ENCODE measurements at places on chromosomes 5 and 9.

- peak; percentile 63 for DNase-seq
Measured at GRCh38 chr5:108345541-108346171, 36.2 kb downstream of the FBXL17 start.

DNA sequence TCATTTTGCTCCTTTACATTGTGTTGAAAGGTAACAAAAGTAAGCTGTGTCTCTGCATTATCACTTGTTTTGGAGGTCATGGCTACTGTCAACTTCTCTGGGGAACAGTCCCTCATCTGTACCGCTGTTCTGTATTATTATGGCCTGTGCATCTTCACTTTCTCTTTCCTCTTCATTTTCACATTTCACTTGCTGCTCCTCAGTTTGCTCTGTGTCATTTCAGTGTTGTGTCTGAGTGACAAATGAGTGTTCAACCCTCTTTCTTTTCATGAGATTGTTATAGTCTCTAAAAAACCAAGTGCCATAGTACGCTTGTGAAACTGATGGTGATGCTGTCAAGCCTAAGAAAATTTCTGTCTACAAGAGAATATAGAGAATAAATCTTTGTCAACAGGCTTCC, 122.0 kb upstream of the FER start:
- DNase-seq = no peak

DNA sequence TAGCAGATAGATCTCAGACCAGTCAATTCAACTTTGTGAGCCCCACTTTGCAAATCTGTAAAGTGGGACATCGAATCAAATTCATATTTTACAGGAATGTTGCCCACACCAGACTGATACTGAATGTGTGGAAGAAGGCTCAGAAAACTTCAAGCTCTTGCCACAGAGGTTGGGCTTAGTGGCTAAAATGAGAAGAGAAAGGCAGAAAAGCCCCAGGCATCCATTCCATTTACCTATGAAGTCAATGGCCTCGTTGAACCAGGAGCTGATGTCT, 1.7 kb downstream of the DUSP1 start:
- no peak for DNase-seq

- DNase-seq = no peak
Measured at GRCh38 chr5:163460562-163461171, at the start of gene HMMR. HMMR (plus strand) TSS chr5:163460632; CDS start chr5:163460693, 61 bp downstream.

- DNase-seq = no peak
Measured at GRCh38 chr9:2338777-2339365, 282.7 kb upstream of the VLDLR start.

GRCh38 chr9:92429836-92430235, 5.6 kb upstream of the OMD start:
- no peak for DNase-seq

DNA sequence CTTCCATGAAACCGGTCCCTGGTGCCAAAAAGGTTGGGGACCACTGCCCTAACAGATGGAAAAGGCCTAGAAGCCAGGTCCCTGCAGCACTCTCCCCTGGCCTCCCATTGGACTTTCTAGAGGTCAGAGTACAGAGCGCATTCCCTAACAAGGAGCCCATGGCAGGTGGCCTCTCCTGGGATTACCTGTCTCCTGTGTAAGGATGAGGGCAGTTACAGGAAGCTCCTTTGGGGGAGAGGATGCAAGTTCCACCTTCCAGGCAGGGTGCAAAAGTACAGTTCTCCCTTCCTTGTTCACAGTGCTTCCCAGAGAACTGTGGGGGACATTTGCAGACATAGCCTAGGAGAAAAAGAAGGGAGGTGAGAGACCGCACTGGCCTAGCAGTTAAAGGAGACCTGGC, 62.4 kb downstream of the SLC36A1 start:
- DNase-seq = no peak

- no peak for DNase-seq
Measured at GRCh38 chr5:8192840-8193239, 323.9 kb downstream of the MTRR start.

GRCh38 chr9:126704157-126704891, 90.6 kb downstream of the LMX1B start:
- DNase-seq = no peak

- DNase-seq = no peak
Measured at GRCh38 chr9:101018467-101018866, 10.1 kb upstream of the PLPPR1 start.

DNA sequence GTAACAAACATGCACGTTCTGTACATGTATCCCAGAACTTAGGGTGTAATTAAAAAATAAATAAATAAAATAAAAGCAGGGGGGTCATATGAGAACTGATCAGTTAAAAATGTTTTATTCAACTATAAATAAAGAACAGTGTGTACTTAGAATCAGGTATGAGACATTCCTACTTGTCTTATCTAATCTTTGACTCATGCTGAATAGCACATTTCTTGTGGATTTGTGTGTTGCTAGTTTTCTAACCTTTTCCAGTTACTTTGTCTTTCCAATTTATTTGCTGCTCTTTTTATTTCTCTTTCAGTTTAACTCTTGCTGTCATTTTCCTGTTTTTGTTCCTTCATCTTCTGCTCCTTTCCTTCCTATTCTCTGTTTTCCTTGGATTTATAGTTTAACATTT, 1917.1 kb upstream of the CDH6 start:
- DNase-seq = no peak

GRCh38 chr9:136723362-136723976, 11.1 kb downstream of the DIPK1B start:
- DNase-seq = no peak

- DNase-seq = no peak
Measured at GRCh38 chr9:70683841-70684240, 269.4 kb upstream of the KLF9 start.

DNA sequence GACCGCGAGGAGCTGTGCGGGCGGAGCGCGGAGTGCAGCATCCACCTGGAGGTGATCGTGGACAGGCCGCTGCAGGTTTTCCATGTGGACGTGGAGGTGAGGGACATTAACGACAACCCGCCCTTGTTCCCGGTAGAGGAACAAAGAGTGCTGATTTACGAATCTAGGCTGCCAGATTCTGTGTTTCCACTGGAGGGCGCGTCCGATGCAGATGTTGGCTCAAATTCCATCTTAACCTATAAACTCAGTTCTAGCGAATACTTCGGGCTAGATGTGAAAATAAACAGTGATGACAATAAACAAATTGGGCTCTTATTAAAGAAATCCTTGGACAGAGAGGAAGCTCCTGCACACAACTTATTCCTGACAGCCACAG, 590 bp downstream of the PCDHA6 start:
- DNase-seq = no peak

GRCh38 chr5:37742111-37742510, 97.7 kb downstream of the GDNF start:
- DNase-seq = no peak

DNA sequence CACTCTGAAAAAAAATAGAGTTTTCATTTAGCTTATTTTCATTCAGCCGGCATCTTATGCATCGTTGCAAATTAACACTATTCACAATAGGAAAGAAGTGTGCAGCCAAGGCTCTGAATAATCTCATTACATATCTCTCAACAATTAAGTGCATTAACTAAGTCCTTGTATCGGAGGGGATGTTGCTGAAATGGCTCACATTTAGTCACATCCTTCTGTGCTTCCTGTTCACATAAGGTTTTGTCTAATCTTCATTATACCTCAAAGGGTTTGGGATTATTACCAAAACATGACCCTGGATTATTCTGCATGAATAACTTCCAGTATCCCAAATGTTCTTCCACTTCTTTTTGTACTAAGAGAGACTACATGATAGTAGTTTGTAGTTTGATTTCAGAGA, 278.0 kb upstream of the GRIA1 start:
- no peak for DNase-seq

DNA sequence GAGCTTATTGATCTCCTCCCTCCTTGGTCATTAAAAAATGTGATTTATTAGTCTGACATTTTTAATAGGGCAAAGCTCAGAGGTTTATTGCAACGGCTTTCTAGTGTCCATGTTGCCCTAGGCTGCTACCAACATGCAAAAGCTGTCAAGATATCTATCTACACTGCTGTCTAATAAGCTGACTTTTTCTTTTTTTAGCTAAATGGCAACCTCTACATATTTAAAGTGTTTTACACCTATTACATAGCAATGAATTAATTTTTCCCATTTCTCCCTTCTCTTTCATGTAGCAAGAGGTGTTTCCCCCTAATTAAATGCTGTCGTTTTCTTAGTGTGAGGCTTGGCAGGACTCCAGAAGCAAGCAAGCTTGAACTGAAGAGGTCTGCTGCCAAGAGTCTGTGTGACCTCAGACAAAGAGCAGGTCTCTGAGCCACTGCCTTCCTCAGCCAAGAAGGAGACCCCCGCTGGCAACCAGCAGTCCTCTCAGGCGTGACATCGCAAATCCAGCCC, 79.4 kb downstream of the GAS1 start:
- DNase-seq = no peak

- DNase-seq = no peak
Measured at GRCh38 chr9:123438821-123439220, 82.8 kb downstream of the CRB2 start.

- no peak for DNase-seq
Measured at GRCh38 chr9:103152473-103152872, 157.3 kb downstream of the CYLC2 start.

GRCh38 chr9:129933185-129934040, 98.2 kb downstream of the USP20 start:
- no peak for DNase-seq

DNA sequence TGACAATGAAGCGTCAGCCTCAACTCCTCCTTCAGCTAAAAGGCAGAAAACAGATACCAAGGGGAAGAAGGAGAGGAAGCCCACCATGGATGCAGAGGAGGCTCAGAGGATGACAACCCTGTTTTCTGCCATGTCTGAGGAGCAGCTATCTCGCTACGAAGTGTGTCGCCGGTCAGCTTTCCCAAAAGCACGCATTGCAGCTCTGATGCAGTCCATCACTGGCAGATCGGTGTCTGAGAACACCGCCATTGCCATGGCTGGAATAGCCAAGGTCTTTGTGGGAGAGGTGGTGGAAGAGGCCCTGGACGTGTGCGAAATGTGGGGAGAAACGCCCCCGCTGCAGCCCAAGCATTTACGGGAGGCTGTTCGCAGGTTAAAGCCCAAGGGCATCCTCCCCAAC, 968 bp downstream of the TAF11L11 start:
- no peak for DNase-seq

GRCh38 chr9:84173961-84174360, 166.6 kb downstream of the SLC28A3 start:
- DNase-seq = no peak

- no peak for DNase-seq
Measured at GRCh38 chr5:125597338-125597737, 825.9 kb upstream of the GRAMD2B start.

- DNase-seq = no peak
Measured at GRCh38 chr5:97134634-97135033, 7.8 kb downstream of the LIX1 start.

GRCh38 chr5:147055850-147056566, 177.5 kb upstream of the PPP2R2B start:
- DNase-seq = no peak

DNA sequence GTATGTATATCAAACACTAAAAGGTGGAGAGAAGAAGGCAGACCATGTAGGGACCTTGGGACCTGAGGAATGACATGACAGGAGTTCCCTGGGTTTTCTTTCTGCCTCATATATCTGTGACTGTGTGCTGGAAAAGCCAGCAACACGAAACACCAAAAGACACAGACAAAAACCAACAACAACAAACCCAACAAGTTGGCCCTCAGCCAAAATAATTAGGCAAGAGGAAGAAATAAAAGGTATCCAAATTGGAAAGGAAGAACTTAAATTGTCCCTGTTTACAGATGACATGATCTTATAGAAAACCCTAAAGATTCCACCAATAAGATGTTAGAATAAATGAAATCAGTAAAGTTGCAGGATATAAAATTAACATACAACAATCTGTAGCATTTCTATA, 21.7 kb downstream of the ABO start:
- no peak for DNase-seq

GRCh38 chr9:91782708-91783214, 167.3 kb downstream of the ROR2 start:
- no peak for DNase-seq

- no peak for DNase-seq
Measured at GRCh38 chr5:160486573-160486972, 64.9 kb downstream of the PTTG1 start.

- peak; percentile 32 for DNase-seq
Measured at GRCh38 chr9:19174127-19174912, 47.0 kb upstream of the PLIN2 start.

GRCh38 chr5:65103756-65104440, 335.2 kb downstream of the CWC27 start:
- DNase-seq = no peak

DNA sequence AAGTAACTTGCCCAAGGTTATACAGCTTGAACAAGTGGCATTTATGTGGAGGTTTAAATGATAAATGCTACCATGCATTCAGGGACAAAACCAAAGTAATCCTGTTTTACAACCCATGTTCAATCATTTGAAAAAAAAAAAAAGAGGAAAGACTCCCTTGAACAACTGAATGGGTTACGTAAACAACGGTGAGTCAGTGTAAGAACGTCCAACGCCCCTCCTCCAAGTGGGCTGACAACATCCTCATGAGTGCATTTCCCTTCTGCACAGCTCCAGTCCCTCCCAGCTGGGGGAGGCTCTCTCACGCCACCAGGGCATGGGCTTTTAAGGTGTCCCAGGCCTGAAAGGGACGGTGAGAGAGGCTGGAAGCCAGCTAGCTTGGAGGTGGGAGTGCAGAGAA, 90.0 kb downstream of the PRRT1B start:
- peak; percentile 51 for DNase-seq

DNA sequence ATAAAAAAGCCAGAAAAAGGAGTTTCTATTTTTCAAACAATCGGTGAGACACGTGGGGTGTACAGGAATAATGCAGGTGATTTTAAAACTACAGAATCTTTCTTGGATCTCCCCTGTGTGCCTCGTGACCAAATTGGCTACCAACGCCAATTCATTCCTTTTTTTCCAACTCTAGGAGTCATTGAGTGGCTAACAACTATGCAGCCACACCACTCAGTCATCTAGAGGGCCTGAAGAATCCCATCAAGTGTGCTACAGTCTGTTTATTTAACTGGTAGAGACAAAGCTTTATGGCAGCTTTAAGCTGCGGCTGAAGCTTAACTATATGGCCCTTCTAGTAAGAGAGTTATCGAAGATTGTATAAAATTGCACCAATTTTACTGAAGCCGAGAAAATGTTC, 113.1 kb upstream of the NIPBL start:
- no peak for DNase-seq

DNA sequence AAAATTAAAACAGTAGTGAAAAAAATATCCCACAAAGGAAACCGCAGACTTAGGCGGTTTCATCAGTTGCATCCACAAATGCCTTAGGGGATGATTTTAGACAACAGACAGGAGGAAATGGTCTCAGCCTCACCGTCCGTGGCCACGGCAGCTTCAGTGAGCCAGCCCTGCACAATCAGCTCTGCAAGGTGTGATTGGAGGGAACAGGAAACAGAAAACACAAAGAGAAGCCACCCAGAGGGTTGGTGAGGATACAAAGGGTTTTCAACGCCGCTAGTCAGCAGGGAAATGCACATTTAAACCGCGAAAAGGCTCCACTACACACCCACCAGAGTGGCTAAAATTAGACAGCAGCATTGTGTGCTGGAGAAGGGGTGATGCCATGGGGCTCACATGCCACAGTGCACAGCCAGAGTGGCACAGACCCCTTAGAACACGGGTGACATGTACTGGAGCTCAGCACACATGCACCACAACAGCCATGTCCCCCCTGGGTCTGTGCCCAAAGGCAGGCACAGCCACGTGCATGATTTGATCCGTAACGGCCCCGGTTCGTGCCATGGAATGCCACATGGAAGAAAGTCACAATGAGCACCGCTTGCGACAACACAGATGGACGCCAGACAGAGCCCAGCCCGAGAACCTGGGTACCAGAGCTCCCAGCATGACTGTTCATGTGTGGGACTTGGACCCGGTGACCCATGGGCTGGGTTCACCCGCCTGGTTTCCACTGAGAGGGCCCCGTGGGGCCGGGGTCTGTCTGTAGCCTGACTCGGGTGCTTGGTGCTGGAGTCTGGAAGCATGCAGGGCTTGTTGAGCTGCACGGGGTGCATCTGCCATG, 18.3 kb upstream of the TERT start:
- no peak for DNase-seq

Measured in LNCaP clone FGC (cell line).